ENCODE measurements at places on chromosomes 11 and 22. TPM values are rescaled to one million over a fixed set of nuclear protein-coding genes. Genes with fewer than 3 reads are reported as not detected.

Gene FAM83F
- total RNA-seq: 19.8 TPM

GRCh38 chr11:130304651-130305050, 10.1 kb downstream of the ZBTB44 start:
- DNase-seq: no peak

DNA sequence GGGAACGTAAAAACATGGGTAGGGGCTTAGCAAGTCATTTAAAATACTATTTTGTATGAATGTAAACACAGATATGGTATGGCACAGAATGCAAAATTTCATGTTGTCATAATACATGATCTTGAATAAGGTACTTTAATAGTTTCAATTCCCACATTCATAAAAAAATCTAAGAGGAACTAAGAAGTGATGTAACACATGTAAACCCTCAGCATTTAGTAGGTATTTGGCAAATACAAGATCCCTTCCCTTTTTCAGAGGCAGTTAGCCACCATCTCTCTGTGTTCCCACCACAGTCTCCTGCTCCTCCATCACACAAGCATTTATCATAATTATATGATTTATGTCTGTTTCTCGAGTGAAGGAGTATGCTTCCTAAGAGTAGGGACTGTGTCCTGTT, 251.8 kb downstream of the TENM4 start:
- no peak for DNase-seq

DNA sequence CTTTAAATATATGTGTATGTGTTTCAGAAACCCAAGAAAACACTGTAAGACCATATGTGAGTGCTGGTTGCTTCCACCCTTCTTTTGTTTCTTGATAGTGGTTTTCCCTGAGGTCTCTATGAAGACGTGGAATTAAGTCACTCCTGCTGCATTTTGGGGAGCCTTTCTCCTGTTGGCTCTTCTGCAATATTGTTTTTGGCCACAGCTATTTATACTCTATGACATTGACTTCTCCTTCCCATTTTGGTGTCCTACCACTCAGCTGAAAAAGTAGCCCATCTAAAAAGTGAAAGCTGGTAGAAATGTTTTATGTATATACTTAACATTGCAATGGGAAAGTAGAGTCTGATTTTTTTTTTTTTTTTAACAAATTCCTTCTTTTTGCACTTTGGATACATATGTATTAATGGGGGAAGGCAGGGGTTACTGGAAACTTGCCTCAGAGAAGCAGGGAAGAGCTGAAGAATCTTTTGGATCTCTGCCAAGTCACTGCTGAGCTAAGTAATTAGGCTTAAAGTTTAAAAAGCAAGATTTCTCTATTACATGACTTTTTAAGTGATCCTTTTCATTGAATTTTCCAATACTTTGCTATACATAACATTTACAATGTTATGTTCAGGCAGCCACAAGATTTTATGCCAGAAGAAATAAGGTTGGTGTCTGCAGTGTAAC, 1.8 kb downstream of the TTC17 start:
- DNase-seq: no peak

Gene TOMT
- total RNA-seq: not detected

DNA sequence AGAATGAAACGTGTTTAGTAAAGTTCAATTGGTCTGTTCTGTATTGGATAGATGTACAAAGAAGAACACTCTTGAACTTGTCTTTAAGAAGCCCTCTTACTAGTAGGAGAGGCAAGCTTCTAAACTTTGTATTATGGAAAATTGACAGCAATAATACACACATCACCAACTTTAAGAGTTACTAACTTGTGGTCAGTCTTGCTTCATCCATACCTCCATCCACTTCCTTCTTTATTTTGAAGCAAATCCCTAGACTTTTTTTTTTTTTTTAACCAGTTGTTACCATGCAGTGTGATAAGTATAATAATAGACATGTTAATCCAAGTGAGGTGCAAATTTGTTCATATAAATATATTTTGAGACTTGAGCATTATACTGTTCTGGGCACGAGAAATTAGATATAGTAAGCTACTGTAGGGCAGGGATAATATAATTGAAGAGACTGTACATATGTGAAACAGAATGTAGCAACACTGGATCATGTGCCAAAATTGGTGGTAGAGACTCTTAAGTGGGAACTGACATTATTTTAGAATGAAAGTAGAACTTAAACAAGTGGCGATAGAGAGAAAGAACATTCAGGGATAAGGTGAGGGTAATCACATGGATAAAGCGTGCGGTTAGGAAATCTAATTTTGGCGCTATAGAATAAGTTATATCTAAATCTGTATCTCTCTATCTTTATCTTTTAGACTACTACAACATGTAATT, 6.5 kb downstream of the FAR1 start:
- no peak for DNase-seq

DNA sequence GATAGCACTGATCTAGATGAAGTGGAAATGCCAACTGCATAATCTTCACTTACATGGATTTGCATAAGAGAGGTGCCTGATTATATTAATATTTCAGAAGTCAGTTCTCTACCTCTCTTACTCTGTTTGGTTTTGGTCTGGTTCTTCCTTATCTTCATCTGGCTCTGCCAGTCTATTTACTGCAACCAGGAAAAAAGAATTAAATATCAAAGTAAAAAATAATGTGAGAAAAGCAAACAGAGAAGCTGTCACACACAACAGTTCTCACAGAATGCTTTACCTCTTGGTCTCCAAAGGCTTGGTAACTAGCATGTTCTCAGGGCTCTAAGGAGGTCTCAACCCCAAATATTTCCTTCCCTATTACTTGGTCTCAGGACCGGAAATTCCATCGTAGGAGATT, 6.7 kb downstream of the VSIG10L2 start:
- no peak for DNase-seq

DNA sequence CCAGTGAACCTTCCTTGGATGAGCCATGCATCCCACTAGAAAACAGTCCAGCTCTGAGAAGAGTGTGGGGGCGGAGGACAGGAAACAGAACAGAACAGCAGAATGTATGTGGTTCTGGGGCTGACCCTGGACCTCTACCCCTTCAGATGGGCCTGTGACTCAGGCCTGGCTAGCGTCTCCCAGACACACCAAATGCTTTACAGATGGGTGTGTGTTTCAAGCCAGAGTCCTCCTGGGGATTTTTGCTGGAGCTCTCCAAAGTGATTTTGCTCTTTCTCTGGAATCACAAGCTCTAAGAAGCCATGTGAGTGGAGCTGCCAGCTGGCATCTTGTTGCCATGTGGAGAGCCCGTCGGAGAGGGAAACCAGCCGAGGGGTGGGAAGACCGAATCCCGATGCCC, 13.2 kb upstream of the C1QTNF4 start:
- DNase-seq: no peak

DNA sequence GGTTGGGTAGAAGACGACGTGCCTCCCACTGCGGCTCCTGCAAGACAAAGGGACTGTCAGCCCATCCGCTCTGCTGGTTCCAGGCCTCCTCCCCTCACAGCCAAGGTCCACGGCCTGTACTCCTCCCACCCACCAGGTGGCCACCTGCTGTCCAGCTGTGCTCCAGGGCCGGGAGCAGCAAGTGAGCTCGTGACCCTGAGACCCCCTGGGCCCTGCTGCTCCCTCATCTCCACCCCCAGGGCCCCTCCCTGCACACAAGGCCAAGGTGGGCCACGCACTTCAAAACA, 27.4 kb downstream of the TSPAN4 start:
- no peak for DNase-seq

DNA sequence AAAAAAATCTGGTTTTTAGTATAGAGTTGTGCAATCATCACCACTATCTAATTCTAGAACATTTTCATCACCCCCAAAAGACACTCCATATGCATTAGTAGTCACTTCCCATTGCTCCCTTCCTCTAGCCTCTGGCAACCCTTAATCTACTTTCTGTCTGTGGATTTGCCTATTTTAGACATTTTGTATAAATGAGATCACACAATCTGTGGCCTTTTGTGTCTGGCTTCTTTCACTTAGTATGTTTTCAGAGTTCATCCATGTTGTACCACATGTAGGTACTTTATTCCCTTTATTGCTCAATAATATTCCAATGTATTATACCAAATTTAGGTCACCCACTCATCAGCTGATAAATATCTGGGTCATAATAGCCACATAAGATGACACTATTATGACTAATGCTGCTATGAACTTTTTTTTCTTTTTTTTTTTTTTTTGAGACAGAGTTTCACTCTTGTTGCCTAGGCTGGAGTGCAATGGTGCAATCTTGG, 67.5 kb upstream of the SCUBE2 start:
- no peak for DNase-seq

DNA sequence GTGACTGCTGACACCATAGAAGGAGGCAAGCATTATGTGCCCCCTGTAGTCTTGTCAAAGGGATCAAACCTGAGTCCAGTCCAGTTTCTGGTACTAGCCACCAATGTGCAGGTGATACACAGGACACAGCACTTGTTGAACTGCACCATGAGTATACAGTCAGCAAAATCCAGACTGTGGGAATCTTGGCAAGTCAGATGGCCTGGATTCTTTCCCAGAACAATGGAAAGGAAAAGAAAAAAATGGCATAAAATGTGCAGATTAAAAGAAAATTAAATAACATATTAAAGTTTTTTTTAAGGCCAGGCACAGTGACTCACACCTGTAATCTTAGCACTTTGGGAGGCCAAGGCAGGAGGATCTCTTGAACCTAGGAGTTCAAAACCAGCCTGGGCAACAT, 16.8 kb downstream of the CRY2 start:
- no peak for DNase-seq

Gene CSTF3
- total RNA-seq: 12.3 TPM

- DNase-seq: no peak
Observed at GRCh38 chr22:27494785-27495184, 306.8 kb downstream of the MN1 start.
